ENCODE measurements at places on chromosomes 7 and 10.

- DNase-seq = no peak
Observed at GRCh38 chr7:34133983-34134782, 228.8 kb downstream of the BMPER start.

DNA sequence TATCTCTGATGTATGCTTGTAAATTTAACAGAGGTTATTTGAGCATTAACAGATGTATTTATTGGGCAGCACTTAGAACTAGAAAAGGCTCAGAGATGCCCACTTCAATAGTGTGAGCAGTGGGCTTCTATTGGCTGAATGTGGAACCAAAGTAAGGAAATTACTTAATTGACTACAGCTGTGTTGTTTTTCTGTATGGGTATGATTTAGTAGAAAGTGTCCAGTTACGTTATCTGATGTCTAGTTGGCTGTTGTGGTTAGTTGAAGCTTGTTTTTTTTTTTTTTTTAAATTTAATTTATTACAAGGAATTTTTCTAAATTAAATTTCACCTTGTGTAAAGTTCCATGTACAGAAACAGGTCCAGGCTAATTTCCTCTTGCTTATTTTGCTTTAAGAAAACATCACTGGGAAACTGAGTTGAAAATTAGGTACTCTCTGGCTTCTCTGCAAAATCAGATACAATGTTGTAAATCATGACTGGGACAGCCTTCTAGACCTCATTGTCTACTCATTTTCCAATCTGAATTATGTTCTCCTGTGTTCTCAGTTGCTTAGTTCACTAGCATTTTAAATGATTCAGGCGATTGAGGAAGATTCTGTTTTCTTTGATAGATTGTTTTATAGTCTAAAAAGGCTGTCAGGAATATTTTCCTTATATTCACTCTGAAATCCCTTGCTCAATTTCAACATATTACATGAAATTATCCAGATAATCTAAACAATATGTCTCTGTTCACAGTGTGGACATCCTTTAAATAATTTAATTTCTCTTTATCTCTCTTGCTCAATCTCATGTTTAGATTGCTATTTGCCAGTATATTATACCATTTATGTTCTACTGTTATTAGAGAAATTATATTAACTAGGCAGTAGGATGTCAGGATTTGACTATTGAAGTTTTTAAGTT, 53.0 kb downstream of the PHF14 start:
- no peak for DNase-seq

GRCh38 chr10:116687633-116688032, 54.7 kb downstream of the HSPA12A start:
- DNase-seq = no peak

- DNase-seq = no peak
Observed at GRCh38 chr7:38448054-38448453, 174.6 kb upstream of the TARP start.

GRCh38 chr10:26474026-26474425, 35.9 kb downstream of the APBB1IP start:
- no peak for DNase-seq

GRCh38 chr10:30151581-30152389, 92.4 kb upstream of the JCAD start:
- DNase-seq = no peak

GRCh38 chr7:131506597-131506996, 49.8 kb downstream of the PODXL start:
- DNase-seq = no peak

DNA sequence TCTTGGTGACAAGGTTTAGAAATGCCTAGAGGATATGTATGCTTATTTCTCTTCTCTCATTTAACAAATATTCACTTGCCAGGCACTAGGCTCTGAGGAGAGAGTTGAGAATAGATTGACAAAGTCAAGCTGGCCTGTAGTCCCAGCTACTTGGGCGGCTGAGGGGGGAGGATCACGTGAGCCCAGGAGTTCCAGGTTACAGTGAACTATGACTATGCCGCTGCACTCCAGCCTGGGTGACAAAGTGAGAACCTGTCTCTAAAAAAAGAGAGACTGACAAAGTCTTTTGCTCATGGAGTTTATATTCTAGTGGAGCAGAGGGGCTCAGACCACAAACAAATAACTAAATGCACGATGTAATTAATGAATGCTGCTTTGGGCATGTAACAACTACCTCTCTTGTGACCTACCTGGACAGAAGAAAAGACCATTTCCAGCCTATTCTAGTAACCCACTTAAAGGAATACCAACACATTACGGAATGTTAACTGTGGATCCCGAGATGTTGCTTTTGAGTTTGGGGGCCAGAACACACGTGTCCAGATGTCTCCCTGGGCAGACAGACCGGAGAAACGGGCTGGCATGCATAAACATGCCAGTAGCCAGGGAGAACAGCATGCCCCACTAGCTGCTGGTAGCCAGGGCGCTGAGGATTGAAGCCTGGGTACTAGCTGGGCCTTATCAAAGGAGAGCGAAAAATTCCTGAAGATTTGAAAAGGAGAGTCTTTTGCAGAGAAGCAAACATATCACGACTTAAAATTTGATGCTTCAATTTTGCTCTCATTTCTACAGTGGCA, 2.6 kb upstream of the BMPR1A start:
- no peak for DNase-seq

DNA sequence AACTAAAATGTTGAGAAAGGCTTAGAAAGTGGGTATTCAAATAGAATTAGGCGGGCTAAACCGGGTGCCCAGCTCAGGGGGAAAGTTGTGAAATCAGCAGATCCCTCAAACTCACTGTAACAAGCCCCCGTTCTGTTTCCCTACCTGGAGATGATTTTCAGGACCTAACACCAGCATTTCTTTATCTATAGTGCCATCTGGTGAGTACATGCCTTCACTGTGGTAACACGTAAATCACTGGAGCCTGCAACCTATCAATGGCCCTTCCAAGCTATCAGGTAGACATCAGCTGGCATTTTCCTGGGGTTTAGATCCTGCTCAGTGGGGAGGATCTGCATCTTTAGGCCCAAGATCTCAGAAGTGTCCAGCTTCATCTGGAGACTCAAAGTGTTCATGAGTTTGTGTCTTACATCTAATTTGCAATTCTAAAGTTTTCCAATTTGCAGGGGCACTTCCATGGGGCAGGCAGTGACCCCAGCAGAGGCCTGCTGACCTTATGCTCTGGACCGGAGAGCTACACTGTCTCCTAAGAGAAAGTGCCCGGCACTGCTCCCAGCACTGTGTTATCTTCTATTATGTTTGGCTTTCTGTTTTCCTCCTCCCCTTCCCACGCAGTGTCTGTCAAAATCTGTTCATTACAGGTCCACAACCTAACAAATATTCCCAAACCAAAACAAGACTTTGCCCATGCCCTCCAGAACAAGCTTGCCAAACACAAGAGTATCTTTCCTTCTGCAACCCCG, 132.5 kb downstream of the LSM5 start:
- no peak for DNase-seq

DNA sequence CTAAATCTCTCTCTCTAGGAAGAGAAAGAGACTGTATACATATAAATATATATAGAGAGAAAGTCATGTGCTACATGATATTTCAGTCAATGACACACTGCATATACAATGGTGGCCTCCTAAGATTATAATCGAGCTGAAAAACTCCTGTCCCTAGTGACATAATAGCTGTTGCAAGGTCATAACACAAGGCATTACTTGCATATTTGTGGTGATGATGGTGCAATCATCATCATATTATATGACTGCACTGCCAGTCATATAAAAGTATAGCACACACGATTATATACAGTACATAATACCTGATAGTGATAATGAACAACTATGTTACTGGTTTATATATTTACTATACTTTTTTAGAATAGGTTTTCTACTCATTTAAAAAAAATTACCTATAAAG, 316.7 kb downstream of the FGFR2 start:
- no peak for DNase-seq

- DNase-seq = no peak
Observed at GRCh38 chr7:38580485-38580884, 50.7 kb downstream of the AMPH start.

- DNase-seq = peak; percentile 1
Observed at GRCh38 chr7:98802088-98802780, 67.6 kb downstream of the TMEM130 start.

GRCh38 chr10:117477211-117477947, 65.2 kb upstream of the EMX2 start:
- DNase-seq = no peak

- no peak for DNase-seq
Observed at GRCh38 chr7:156753229-156753560, 112.6 kb downstream of the RNF32 start.

DNA sequence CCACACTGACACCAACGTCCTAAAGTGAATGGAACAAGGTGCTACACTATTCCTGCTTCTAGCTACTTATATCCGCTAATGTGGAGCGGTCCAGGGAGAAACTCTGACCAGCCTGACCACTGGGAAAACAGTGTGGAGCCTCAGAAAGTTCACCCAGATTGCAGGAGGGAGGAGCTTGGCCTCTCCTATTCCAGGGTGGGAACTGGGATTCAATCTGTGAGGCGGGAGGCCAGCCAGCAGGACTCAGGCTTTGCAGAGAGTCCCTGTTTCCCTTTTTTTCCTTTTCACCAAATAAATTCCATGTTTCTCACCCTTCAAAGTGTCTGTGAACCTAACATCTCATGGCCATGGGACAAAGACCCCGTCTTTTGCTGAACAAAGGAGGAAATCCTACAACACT, 86.4 kb upstream of the SEMA3C start:
- DNase-seq = no peak

DNA sequence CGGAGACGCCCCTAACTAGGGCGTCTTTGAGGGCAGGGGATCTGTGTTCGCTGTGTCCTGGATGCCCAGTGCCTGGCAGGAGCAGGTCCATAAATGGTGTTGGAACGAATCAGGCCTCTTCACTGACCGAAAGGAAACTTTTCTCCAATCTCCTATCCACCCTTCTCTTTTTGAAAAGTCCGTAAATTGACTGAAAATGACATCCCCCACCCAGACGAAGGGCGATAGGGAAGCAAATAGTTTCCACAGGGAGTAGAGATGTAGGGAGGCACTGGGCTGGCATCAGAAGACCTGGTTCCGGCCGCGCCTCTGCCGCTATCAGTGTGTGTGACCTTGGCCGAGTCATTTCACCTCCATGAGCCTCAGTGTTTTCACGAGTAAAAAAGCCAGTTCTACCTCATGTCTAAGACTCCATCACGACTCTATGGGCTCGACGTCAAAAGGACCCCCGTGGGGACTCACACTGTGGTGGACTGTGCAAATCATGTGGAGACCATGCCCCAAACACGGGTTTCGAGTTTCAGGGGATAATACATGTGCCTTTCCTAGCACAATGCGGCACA, 497 bp upstream of the RAB11FIP2 start:
- DNase-seq = no peak

- no peak for DNase-seq
Observed at GRCh38 chr7:137755427-137755826, 91.3 kb downstream of the DGKI start.

Measured in CD4-positive, alpha-beta T cell treated with Interleukin-15 for 4 hours (primary cell).